ENCODE measurements at places on chromosomes 2 and 18.

DNA sequence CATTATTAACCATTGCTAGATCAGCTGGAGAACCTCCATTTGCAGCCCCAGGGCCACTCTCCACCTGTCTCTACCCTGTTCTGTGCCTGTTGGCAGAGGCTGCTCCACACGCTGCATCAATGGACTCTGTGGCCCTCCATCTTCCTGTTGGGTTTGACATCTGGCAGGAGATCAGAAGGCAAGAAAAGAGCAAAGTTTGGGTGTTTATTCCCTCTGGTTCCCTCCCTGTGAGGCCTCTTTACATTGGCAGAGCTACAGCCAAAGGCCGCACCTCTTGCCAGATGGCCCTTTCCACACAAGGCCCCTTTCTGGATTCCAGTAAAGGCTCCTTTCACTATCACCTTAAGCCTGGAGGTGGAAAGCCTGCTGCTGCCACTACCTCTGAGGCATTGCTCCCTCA, 110.9 kb upstream of the RND3 start:
- no peak for DNase-seq

- no peak for DNase-seq
These were observed 169.2 kb upstream of the APCDD1 start for GRCh38 chr18:10285283-10285640.

- no peak for DNase-seq
These were observed 14.0 kb downstream of the ITM2C start for GRCh38 chr2:230878599-230879188.

DNA sequence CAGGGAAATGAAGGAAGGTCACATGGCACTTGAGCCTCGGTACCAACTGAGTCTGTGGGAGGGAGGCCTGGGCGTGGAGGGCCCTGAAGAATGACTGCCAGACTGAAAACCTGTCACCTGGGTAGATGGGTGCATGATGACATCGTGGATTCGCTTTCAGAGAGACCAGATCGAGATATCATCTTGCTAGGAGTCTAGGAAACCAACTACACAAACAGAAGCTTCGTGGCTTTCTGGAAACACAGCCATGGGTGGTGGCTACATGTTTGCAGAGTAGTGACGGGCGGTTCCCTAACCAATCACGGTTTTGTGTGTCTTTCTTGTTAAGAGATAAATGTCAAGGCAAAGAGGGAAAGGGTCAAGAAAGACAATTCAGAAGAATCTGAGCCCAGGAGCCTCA, 155.0 kb downstream of the EIPR1 start:
- DNase-seq: peak; percentile 28

- DNase-seq: no peak
These were observed 73.6 kb upstream of the TSPYL6 start for GRCh38 chr2:54329482-54330161.

- DNase-seq: no peak
These were observed 381.0 kb upstream of the CNTNAP5 start for GRCh38 chr2:123644053-123644452.

- DNase-seq: peak; percentile 43
These were observed 56.7 kb upstream of the ACKR3 start for GRCh38 chr2:236512902-236513435.

DNA sequence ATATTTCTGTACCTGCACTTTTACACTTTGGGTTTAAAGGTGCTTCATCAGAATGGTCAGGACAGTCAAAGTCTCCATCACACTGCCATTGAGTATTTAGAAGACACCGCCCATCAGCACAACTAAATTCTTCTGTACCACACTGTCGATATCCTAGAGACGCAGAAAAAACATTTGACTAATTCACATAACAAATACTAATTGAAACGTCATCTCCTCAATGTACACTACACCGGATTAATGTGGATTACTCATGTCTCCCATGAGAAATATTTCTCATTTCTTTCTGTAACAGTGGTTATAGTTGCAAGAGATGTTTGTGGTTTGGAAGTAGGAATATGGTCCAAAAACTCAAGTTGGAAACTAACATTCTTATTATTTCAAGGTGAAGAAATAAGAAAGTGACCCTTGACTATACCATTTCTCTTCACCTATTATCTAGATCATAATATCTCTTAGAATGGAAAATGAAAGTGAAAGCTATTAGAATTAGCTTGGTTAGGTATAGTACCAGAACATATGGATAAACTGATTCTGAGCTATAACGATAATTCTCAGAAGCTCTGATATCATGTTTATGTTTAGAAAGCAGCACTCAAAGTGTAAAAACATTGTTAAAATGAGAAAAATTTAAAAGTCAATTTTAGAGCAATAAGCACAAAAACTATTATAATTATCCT, 1627.7 kb downstream of the LRP1B start:
- no peak for DNase-seq

- DNase-seq: no peak
These were observed 552.9 kb downstream of the TDRD15 start for GRCh38 chr2:21676676-21677075.

GRCh38 chr2:154233231-154233630, 361.5 kb downstream of the GALNT13 start:
- no peak for DNase-seq

DNA sequence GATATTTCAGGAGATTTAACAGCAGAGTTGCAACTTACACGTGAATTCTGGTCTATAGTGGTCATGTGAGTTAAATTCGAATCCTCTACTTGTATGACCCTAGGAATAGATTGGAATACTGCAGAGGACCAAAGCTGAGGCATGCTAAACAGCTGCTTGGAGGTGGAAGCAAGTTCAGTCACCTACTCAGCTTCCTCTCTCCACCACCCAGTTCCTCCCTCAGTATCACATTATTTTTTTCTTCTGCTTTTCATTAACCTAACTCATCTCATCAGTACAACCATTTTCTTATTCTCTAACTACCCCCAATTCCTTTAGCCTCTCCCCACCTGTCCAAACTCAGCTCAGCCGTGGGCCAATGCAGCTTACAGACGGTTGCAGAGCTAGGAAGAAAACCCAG, 385.5 kb downstream of the SETBP1 start:
- no peak for DNase-seq

- no peak for DNase-seq
These were observed 343 bp upstream of the CD302 start for GRCh38 chr2:159798376-159798725.

DNA sequence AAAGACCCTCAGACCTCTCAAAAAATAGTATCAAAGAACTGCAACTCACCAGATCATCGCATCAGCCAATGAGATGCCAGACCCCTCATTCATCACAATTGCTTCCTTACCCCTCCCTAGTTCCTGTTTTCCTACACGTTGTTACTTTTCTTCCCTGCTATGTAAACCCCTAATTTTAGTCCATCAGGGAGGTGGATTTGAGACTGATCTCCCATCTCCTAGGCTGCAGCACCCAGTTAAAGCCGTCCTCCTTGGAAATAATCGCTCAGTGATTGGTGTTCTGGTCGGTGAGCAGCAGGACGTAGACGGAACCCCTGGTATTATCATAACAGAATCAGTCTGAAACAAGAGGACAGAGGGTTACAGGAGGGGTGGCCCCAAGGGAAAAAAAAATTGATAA, 44.0 kb upstream of the MAP4K4 start:
- DNase-seq: no peak

GRCh38 chr2:25954199-25954752, 28.0 kb downstream of the KIF3C start:
- no peak for DNase-seq

DNA sequence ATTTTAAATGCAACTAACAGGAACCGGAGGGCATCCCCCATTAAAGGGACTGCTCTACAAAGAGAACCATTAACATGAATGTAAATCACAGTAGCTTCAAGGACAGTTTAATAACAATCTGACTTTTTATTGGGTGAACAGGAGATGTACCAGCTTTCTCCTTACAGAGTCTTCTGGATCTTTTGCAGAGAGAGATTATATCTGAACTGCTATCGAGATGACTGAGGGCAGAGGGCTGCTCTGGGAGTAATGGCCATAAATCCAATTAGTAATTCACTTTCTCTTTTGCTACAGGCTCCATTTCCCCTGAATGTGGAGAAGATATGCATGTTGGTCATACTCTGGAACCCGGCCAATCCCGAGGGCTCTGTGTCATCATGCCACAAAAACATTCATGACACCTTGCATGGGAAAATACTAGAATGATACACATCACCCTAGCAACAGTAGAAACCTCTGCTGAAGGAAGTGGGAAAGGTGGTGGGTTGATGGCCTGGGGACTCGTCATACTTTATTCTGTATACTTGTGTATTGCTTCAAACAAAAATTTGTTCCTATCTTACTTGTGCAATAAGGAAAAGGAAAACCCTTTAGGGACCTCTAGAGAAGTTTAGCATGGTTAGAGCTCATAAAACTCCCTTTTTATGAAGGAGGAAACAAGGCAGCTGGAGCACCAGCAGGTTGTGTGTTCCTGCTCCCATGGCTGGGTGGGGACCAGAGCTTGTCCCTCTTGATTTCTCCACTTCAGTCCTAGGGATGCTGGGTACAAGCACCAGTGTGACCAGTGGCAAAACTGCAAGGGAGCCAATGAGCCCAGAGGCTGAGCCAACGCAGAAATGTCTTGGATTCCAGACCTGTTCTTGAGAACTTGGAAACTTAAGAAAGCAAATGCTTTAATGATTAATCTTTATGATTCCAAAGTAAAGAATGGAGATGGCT, 26.0 kb downstream of the CTAGE1 start:
- DNase-seq: no peak

GRCh38 chr2:42908518-42909200, 116.3 kb upstream of the HAAO start:
- DNase-seq: no peak

GRCh38 chr2:132478461-132479105, 62.0 kb downstream of the GPR39 start:
- no peak for DNase-seq

DNA sequence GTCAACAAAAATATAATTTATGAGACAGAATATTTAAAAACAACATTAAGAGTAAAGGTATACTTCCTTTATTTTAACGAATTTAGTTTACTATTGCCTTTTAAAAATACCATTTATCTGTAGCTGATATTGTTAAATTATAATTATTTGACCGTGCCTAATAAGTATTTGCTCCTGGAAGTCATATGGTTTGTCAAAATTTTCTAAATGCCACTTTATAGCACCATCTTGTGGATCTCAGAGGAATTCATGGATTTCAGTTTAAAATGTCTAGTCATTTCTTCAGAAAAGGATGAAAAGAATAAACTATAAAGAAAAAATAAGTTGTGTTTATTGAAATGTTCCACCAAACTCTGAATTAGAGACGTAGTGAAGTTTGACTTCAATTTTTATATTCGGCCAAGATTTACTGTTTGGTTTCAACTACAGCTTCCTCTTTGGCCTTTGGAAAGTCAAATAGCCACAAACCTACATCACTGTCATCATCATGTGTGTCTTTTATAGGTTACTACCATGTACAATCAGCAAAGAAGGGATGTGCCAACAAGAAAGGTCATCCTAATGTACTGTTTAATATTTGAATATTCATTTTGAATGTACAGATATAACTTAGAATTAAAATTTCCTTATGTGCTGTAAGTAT, 10.3 kb upstream of the FTCDNL1 start:
- DNase-seq: no peak

- DNase-seq: no peak
These were observed 50.0 kb upstream of the ZFP36L2 start for GRCh38 chr2:43276266-43276941.

All from stimulated activated CD4-positive, alpha-beta T cell treated with anti-CD3 and anti-CD28 coated beads, TNF-alpha, amount 100 ng/mL, for 1 hour (primary cell).